ENCODE measurements at places on chromosomes 11 and 22. TPM values are rescaled to one million over a fixed set of nuclear protein-coding genes. Genes with fewer than 3 reads are reported as not detected.

Gene RAB3IL1
- total RNA-seq, result 14.6 TPM

DNA sequence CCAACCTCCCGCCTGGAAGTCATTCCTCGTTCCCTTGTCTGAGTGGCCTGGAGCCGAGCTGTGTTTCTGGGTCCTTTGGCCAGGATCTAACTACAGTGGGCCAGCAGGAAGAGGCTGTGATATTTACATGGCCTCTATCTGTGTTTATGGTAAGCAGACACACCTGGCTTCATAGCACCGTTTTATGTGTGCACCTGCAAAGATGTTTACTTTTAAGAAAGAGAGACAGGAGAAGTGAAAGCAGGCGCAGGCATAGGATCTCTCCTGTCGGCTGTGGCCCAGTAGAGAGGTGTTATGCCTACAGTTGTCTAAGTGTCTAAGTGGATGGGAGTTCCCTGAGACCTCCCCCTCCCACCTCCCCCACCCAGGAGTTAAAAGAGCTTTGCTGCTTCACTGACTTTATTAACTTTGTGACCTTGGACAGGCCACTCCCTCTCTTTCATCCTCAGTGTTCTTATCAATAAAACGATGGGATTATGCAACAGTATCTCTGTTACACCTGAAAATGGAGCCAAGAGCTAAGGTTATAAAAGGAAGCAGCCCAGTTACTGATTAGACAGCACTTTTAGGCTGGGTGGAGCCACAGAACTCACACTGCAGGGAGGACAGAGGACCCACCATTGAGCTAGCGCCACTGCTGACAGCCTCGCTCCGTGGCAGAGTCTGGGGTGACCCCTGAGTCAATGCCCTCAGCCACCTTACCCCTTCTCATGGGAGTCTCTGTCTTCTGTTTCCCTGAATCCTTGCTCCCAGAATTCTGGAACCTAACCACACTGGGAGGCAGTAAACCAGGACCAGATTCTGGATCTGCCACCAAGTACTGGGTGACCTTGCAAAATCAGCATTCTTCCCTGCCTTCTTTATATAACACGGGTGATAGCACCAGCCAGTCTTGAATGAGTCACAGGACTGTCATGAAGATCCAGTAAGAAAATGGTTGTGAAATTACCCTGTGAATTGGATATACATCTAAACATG lies 22.0 kb downstream of the ST14 start:
- DNase-seq, result peak; percentile 81

GRCh38 chr11:61791737-61792309 lies 576 bp downstream of the TMEM258 start:
- peak; percentile 93 for DNase-seq

DNA sequence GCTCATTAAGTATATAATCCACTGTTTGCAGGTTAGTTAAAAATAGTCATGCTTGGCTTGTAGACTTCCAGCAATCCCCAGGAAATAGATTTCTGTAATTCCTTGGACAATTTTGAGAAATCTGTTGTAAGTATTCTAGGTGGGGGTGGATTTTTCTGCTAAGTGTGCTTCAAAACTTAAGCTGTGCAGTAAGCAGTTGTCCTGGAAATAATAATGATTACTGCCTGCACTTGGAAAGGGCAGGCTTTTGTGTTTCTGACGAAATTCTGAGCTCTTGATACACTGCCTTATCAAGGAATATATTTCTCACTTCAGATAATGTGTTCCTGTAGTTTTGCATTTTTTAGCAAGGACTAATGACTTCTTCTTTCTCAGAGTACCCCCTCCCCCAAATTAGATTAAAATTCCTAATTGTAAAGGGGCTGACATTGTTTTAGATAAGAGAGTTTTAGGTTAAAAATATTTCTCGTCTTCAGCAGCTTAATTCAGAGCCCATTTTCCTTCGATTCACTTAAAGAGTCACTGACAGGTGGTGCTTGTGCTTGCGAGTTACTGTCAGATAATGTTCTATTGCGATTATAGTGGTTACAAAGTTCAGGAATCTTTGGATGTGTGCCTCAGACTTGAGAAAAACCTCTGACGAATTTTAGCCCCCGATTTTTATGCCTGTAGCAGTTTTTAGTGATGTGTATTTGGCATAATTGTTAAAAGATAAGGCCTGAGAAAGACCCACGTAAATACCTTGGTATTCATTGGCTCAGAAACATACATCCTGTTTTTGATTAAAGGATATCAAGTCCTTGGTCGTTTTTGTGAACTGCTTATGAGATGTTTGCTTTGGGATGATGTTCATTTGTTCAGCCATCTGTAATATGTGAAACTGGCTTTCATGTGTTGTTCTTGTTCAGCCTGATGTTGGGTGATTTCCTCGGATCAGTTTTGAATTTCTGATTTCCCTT lies 120.5 kb downstream of the HIPK3 start:
- DNase-seq, result no peak

GRCh38 chr11:67420646-67421429 lies 5.4 kb downstream of the CARNS1 start:
- DNase-seq, result peak; percentile 98

GRCh38 chr22:26515931-26516330 lies 3.7 kb upstream of the TFIP11 start:
- no peak for DNase-seq

DNA sequence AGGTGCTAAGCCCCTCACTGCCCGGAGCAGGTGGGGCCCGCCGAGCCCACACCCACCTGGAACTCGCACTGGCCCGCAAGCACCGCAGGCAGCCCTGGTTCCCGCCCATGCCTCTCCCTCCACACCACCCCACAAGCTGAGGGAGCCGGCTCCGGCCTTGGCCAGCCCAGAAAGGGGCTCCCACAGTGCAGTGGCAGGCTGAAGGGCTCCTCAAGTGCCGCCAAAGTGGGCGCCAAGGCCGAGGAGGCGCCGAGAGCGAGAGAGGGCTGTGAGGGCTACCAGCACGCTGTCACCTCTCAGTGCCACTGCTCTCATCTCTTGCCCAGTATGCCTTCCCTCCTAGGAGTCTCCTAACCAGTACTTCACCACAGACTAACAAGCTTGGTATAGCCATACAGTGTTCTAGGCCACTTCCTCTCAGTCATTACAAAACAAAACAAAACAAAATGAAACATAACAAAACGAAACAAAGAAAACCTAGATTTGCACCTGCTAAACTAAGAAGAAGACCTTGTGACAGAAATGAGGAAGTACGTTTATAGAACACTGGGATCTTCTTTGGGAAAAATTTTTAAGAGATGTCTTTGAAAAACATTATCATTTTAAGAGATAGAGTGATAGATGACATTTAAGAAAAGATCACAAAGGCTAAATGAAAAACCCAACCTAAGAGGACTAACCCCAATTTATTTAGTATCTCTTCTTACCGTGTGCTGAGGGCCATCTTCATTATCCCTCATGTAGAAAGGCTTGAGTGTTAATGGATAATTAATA lies 47.7 kb upstream of the GAB2 start:
- DNase-seq, result no peak

- no peak for DNase-seq
These were observed 667.0 kb downstream of the NTM start for GRCh38 chr11:132037467-132037862.

- no peak for DNase-seq
These were observed 50.5 kb downstream of the MAPK1 start for GRCh38 chr22:21816787-21817496.

DNA sequence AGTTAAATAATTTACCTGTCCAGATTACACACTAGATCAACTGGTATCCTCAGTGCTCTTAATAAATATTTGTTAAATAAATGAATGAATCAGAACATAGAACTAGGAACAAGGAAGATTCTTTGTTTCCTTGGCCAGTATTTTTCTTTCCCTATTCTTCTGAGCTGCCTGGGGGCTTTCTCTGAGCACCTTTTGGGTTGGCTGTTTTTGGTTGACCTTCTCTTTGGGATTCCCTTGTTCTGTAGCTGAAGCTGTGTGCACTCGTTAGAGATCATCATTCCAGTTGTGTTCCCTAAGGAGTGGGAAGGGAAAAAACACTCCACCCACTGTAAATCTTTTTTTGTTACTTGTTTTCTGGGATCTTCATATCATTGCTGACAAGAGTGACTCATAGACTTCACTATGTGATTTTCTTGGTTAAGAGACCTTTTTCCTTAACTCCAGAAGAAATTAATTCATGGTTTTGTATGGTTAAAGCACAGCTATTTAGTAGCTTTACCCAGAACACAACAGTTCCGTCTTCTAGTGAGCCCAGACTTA lies 84.3 kb downstream of the STIM1 start:
- DNase-seq, result no peak

Gene MIOX
- 3.5 TPM for total RNA-seq

DNA sequence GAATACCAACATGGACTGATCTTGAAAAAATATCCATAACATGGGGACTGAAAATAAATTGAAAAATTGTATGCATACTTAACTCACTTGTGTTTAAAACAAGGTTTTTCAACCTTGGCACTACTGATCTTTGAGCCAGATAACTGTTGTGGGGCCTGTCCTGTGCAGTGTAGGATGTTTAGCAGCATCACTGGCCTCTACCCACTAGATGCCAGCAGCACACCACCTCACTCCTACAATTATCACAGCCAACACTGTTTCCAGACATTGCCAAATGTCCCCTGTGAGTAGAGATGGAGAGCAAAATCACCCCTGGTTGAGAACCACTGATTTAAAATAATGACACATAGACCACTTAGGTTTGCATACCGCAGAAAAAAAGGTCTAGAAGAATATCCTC lies 45.0 kb upstream of the SLC1A2 start:
- no peak for DNase-seq

DNA sequence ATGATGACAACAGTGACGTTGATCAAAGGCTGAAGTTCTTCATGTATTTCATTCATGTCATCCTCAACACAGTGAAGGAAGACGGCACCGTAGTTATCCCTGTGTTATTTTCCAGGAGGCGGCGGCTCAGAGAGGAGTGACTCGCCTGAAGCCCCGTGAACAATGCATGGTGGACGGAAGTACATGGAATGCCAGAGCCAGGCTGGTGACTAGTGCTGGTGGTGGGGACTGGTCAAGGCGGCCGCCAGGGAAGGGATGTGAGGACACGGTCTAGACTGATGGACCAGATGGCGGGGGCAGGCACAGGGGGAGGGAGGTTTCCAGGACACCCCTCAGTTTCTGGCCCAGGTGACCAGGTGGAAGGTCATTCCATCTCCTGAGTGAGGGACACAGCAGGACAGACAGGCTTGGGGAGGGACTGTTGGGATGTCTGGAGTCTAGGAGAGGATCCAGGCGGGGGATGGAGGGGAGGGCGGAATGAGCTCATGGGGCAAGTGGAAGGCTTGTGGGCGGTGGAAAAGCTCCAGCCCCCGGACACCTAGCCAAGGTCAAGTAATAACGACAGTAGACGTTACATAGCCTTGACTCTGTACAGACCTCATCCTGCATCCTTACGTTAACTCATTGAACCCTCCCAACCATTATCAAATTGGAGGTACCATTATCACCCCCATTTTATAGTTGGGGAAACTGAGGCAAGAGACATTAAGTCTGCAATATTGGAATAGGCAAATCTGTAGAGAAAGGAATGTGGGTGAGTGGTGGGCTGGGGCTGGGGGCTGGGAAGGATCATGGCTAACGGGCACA lies 16.0 kb upstream of the PICK1 start:
- no peak for DNase-seq

- no peak for DNase-seq
These were observed 50.9 kb upstream of the WNT11 start for GRCh38 chr11:76257074-76257719.

GRCh38 chr11:101553891-101554292 lies 29.9 kb downstream of the TRPC6 start:
- no peak for DNase-seq

GRCh38 chr22:20809538-20810185 lies 35.7 kb downstream of the SERPIND1 start:
- no peak for DNase-seq

DNA sequence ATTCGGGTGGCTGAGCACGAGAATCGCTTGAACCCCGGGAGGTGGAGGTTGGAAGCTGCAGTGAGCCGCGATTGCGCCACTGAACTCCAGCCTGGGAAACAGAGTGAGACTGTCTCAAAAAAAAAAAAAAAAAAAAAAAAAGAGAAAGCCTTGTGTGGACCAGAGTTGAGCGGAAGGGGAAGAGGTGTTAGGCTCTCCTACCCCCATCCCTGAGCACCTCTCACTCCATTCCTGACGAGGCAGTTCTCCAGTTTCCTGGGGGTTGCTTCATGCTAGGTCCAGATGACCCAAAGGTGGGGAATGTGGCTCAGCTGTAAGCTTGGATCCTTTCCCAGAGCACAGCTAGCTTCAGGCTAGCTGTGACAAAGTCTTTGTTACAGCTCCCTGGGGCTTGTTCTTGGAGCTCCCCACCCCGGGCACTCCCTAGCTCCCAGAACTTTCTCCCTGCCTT lies 8.8 kb upstream of the DNAL4 start:
- DNase-seq, result peak; percentile 86

DNA sequence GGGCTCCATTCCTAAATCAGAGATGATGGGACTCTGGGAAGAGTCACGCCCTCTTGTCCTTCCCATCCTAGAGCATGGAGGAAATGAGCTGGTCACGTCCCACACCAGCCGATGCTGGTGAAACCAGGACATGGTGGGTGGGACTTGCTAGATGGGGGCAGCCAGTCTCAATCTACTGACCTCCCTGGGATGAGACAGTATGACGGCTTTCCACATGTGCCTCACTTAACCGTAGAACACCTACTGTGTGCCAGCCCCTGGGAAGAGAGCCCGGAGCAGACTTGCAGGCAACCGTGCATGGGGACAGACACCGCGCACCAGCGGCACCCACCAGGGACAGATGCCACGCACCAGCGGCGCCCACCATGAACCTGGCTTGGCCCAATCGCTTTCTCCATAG lies 3.8 kb downstream of the OSBPL5 start:
- DNase-seq, result no peak

DNA sequence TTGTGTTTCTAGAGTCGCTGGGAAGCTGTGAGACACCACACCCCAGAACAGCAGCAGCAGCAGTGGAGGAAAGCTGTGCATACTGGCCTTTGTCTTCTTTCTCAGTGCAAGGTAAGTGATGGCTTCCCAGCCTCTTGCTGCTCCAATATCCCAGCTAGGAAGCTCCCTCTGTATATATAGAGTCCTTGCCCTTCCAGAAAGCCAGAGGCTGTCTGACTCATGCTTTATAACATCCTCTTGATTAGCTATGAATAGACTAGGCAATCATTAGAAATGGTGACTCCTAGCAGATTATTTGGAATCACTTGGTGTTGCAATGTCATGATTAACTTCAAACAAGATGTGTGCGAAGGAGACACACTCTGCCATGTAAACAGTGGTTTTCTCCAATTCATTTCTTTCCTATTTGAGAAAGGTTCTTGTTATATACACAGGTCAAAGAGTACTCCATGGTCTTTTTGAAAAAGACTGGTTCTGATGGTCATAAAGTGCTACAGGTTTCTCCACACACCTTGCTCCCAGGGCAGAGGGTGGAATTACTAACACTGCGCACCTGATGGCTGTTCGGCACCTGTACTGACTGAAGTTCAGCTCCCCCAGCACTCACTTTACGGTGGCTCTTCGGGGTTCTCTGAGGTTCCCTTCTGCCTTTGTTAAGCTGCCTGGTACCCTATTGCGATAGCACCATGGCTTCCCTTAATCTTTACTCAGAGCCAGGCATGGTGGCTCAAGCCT lies at the start of gene MMP1:
MMP1 (minus strand) TSS at position 149 of the 735 bp plus-strand sequence; CDS start at position 81, 68 bp downstream.
- DNase-seq, result no peak

- DNase-seq, result peak; percentile 77
These were observed 1.1 kb upstream of the PHLDB1 start for GRCh38 chr11:118606157-118606843.

Gene TMEM138
- total RNA-seq, result 42.3 TPM

Gene MRGPRF
- 9.3 TPM for total RNA-seq

Measured in kidney (tissue), 22 donors.